ENCODE measurements at places on chromosomes 3 and 15. TPM values are rescaled to one million over a fixed set of nuclear protein-coding genes. Genes with fewer than 3 reads are reported as not detected.

Gene CCR2
- 1.1 TPM for total RNA-seq

DNA sequence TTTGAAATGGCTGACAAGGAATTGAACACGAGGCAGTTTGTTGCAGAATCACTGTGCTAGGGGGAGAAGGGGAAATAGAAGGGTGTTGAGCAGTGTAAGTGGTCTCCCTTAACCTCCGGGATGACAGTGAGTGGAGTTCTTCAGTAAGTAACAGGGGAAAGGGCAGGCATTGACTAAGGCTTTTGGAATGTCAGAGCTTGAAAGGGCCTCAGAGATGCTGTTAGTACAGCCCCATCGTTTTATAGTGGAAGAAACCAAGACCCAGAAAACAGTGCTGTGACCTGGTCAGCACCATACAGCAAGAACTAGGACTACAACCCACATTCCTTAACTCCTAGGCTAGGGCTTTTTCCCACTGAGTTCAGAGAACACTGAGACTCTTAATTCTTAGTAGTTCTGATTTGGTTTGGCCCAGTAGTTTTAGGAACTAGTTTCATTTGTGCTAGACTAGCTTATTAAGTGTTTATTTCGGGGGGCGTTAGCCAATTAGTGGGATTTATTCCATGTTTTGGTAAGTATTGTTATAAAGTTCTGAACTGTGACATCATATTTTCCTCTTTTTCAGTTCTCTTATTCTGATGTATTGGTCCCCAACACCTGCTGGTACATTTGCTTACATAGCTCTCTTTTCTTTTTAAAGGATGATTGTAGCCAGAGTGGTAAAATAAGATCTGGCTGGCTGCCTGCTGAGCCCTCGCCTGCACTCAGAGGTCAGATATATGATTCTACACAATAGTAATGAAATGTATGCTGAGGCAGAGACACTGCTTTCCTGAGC is 34.2 kb downstream of the RAB11A start:
- DNase-seq, result no peak

DNA sequence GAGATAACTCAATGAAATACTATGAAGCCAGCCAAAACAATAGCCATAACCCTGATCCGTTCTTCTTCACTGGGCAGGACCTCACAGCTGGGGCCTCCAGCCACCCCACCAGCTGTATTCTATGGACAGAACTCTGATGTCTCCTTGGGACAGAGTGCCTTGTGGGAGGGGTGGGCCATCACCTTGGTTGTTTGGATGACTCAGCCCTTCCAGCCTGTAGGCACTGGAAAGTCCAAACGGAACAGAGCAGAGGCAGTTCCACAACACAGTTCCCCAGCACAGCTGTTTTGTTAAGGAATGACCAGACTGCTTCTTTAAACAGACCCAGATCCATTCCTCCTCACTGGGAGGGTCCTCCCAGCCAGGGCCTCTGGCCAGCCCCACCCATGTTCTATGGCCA is 31.9 kb upstream of the ZBED2 start:
- DNase-seq, result no peak

DNA sequence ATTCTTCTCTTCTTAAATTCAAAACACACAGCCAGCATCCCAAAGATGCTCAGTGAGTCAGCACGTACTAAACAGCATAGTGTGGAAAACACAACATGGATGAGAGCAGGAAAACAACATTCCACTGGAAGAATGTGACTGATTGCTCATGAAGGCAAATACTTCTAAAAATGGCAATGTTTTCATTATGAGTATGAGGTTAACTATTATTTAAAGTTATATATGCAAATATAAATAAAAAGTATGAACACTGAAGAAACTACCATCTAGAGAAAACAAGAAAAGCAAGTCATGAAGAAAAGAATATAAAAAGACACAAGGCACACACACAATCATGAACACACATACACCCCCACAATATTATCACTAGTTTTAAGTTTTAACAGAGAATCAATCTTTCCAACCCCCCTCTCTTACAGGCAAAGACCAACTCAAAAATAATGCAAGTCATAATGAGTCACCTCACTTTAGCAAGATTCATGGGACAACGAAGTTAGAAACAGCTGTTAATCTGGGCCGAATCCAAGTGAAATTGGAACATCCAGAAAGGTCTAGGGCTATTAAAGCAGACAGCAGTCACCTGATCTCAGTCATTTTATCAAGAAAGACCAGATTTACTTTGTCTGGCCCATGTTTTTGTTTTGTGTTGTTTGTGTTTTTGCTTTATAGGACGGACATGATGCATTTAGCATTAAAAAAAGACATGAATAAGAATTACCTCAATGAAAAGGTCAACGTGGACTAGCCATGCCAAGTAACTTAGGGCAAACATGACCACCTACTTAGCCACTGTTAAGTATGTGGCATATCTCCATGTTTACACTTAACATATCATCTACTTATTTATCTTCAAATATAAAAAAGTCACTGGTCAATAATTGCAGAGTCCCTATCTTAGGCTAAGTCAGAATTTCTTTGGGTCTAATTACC is 18.1 kb downstream of the GBE1 start:
- no peak for DNase-seq

- no peak for DNase-seq
Measured at GRCh38 chr15:100722551-100723314, 120.3 kb downstream of the ASB7 start.

Gene LEKR1
- total RNA-seq, result 0.30 TPM

GRCh38 chr3:106167728-106168127 is 298.9 kb upstream of the CBLB start:
- no peak for DNase-seq

DNA sequence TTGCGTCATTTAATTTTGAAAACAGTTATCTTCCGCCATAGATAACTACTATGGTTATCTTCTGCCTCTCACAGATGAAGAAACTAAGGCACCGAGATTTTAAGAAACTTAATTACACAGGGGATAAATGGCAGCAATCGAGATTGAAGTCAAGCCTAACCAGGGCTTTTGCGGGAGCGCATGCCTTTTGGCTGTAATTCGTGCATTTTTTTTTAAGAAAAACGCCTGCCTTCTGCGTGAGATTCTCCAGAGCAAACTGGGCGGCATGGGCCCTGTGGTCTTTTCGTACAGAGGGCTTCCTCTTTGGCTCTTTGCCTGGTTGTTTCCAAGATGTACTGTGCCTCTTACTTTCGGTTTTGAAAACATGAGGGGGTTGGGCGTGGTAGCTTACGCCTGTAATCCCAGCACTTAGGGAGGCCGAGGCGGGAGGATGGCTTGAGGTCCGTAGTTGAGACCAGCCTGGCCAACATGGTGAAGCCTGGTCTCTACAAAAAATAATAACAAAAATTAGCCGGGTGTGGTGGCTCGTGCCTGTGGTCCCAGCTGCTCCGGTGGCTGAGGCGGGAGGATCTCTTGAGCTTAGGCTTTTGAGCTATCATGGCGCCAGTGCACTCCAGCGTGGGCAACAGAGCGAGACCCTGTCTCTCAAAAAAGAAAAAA is 1.2 kb downstream of the B2M start:
- peak; percentile 67 for DNase-seq

Gene NR1I2
- total RNA-seq, result 0.11 TPM

DNA sequence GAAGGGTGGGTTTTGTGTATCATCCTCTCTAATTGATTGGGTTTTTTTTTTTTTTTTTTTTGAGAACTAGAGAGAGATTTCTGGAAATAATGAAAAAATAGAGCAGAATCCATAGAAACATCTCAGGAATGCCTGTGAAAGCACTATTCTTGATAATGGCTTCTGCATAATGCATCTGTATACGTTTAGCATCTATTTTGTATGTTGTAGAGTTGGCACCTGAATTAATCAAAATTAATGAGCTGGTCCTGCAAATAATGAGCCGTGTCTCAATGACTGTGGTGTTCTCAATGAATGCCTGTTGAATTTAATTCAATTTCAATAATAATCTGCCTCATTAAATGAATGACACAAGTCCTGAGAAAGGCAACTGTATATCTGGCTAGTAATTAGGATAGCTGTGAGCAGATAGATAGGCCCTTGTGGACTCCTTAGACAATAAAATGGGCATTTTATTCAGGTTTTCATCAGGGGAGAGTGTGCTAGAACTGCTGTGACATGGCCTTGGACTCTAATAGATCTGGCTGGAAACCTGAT is 70.5 kb upstream of the WDR72 start:
- DNase-seq, result no peak

Gene A4GNT
- not detected for total RNA-seq

Gene BMF
- 17.9 TPM for total RNA-seq

DNA sequence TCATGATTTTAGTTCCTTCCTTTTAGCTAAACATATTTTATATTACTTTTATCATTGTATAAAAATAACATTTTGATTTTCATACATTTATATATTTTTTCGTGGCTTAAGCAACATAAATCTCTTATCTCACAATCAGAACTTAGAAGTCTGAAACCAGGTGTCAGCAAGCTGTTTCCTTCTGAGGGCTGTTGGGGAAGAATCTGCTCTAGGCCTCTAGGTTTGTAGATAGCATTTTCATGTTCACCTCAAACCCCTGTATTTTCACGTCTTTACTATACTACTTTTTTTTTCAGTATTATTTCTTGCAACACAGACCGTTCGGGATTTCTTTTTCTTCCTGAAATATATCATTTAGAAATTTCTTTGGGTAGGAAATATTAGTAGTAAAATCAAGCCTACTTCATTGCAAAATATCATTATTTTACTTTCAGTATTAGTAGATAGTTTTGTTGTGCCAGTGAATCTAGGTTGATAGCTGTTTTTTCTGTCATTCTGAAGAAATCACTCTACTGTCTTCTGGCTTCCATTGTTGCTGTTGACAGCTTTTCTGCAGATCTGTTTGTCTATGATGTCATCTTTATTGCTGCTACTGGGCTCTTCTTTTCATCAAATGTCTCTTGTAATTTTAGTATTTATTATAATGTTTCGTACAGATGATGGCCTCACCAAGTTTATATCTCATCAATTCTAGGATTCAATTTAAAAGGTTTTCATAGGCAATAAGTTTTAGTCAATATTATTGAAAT is 756.3 kb downstream of the VGLL3 start:
- DNase-seq, result no peak

DNA sequence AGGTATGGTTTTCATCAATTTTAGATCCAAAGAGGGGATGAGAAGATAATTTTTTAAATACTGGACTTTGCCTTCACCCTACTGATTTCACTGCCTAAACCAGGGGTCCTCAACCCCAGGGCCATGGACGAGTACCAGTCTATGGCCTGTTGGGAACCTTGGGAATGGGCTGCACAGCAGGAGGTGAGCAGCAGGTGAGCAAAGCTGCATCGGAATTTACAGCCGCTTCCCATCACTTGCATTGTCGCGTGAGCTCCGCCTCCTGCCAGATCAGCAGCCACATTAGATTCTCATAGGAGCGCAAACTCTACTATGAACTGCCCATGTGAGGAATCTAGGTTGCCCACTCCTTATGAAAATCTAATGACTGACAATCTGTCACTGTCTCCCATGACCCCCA is 76.3 kb upstream of the TTBK2 start:
- DNase-seq, result no peak

Gene RAF1
- total RNA-seq, result 85.1 TPM

- no peak for DNase-seq
Measured at GRCh38 chr3:36695769-36696137, 68.6 kb downstream of the DCLK3 start.

DNA sequence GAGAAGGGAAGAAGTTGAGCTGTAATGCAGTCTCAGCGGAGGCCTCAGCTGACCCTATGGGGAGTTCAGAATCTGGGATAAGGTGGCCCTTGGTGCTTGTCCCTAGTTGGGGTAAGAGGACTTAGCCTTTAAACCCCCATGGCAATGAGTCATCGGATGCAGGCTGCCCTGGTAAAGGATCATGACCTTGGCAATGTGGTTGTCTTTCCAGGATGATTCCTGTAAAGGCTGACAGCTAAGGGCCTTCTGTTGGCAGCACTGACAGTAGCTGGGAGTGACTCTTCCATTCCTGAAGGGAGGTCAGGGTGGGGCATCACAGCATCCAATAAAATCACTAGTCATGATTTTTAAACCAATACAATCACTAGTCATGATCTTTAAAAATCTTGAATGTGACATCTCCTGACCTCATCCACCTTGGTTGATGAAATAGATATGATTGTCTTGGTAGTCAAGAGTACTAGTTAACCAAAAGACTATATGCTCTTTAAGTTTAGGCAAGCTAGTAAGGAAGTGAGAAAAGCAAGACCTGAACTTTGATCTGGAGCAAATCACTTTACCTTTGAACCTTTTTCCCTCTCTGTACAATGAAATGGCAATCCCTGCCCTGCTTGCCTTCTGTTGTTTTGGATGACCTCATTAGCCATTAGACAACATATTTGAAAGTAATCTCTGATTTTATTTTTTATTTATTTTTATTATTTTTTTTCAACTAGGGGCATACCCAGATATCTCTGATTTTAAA is 71.3 kb upstream of the CACNA1D start:
- DNase-seq, result no peak

- DNase-seq, result no peak
Measured at GRCh38 chr3:151835751-151836525, 22.0 kb downstream of the AADAC start.

DNA sequence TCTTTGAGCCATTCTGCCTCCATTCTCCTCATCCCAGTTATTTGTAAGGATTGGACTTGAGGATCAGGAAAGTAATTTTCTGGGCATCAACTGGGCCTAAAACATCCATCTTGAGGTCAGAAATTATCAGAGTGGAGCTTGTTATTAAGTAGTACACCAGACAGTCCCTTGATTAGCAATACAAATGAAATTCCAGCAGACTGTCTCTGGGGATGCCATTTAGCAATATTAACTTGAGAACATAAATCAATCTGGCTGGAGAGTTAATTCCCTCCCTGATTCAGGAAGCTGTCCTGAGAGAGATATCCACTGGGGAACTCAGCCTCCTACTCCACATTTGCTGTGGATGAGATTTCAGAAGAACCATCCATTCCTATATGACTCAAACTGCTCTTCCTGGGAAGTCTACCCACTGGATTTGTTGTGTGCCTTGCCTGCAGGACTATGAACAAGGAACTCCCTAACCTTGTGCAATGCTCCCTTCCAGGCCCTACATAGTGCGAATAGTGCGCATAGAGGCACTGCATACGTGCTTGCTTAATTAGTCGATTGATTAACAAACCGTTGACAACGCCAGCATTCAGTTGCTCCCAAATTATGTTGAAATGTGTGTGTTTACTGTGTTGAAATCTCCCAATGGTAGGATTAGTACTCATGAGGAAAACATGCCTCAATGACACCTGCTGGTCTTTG is 36.1 kb upstream of the MTMR14 start:
- DNase-seq, result no peak

Gene PPM1L
- total RNA-seq, result 2.6 TPM

Gene SAMD7
- not detected for total RNA-seq

GRCh38 chr3:168545591-168545990 is 449.9 kb upstream of the GOLIM4 start:
- no peak for DNase-seq

GRCh38 chr3:20123131-20123652 is 62.8 kb downstream of the SGO1 start:
- DNase-seq, result no peak

Gene ATP13A5
- total RNA-seq, result not detected

Gene ARPC4
- 268 TPM for total RNA-seq

GRCh38 chr3:38645601-38646000 is 3.9 kb downstream of the SCN5A start:
- no peak for DNase-seq

Gene SAXO2
- not detected for total RNA-seq

Gene KBTBD13
- not detected for total RNA-seq

Gene FANCD2
- 54.4 TPM for total RNA-seq

GRCh38 chr15:77547801-77548588 is 84.7 kb downstream of the LINGO1 start:
- DNase-seq, result no peak

GRCh38 chr3:25843332-25843731 is 53.4 kb downstream of the OXSM start:
- no peak for DNase-seq
